NCI-H1694 (cell line): ENCODE measurements at places on chromosomes 11 and 22.
A peak's percentile ranks its signal among the peaks of the same experiment; 100 is the strongest.

DNA sequence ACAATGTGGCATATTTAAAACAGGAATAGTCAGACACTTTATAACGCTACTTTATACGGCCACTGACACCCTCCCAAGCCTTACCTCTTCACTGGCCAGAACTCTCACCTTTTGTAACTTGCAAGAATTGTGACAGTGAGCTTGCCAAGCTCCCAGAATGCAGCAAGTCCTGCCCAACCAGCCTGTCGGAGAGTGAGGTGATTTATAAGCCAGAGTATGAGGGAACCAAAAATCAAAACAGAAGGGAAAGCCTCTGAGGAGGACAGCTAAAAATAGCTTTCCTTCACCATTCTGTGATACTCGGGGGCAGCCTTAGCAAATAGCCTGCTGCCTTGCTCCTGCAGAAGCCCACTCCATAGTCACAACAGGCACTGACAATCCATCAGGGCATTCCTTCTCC, 229.7 kb downstream of the FAM76B start:
- DNase-seq = no peak

DNA sequence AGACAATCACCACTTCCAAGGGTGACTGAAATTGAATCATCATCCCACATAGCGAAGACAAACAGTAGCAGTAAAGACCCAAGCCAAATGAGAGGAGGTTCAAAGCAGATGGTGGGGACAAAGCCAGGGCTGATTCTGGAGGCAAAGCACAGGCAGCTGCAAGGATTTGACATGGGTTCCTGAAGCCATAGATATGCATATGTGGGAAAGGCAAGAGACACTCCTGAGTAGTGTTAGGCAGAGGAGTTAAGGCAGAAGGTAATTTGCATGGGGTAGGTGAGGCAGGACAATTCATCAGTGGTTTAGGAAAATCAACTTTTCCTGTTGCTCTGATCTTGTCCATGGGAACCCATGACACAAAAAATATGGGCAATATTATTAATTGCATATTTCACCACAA, 462.8 kb downstream of the FAM181B start:
- DNase-seq = no peak

GRCh38 chr11:28657378-28658030, 549.3 kb downstream of the METTL15 start:
- no peak for DNase-seq

- DNase-seq = no peak
Measured at GRCh38 chr11:35256296-35256695, 117.3 kb downstream of the CD44 start.

- no peak for DNase-seq
Measured at GRCh38 chr11:120832481-120833238, 191.2 kb upstream of the TBCEL start.

- DNase-seq = no peak
Measured at GRCh38 chr11:71428861-71429435, 19.2 kb downstream of the DHCR7 start.

- DNase-seq = no peak
Measured at GRCh38 chr22:24950272-24950902, 2.1 kb upstream of the KIAA1671 start.

- DNase-seq = no peak
Measured at GRCh38 chr11:78253797-78254196, 65.1 kb downstream of the USP35 start.

DNA sequence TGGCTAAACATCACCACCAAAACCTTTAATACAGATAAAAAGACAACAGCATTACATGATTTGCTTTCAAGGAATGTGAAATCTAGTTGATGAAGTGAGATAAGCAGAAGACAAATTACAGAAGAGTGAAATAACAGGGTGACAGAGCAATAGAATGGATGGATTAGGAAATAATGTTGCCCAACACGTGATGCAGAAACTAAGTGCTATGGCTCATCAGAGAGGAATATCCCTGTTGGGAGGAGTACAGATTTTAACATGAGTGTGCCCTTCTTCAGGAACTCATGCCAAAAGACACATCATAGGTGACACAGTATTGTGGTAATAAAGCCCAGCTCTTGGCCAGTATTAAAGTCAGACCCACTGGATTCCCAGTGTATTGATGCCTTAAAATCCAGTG, 176.6 kb upstream of the RAG2 start:
- DNase-seq = no peak

GRCh38 chr11:20249796-20250195, 89.5 kb upstream of the DBX1 start:
- DNase-seq = no peak

DNA sequence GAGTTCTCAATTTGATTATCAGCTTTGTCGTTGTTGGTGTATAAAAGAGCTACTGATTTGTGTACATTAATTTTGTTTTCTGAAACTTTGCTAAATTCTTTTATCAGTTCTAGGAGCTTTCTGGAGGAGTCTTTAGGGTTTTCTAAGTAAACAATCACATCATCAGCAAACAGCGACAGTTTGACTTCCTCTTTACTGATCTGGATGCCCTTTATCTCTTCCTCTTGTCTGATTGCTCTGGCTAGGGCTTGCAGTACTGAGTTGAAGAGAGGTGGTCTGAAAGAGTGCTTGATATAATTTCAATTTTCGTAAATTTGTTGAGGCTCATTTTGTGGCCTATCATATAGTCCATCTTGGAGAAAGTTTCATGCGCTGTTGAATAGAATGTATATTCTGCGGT, 213.0 kb downstream of the DLG2 start:
- DNase-seq = no peak

GRCh38 chr11:128164080-128164741, 423.1 kb downstream of the ETS1 start:
- no peak for DNase-seq

GRCh38 chr11:56819916-56820315, 71.4 kb upstream of the OR9G4 start:
- no peak for DNase-seq

- peak; percentile 43 for DNase-seq
Measured at GRCh38 chr11:47269002-47269828, 718 bp upstream of the MADD start.

GRCh38 chr11:69595805-69596665, 44.9 kb upstream of the CCND1 start:
- DNase-seq = no peak

DNA sequence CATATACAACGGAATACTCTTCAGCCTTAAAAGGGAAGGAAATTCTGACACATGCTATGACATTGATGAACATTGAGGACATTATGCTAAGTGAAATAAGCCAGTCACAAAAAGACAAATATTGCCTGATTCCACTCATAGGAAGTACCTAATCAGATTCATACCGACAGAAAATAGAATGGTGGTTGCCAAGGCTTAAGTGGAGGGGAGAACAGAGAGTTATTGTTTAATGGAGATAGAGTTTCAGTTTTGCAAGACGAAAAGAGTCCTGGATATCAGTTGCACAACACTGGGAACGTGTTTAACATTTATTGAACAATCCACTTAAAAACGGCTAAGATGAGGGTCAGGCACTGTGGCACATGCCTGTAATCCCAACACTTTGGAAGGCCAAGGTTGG, 45.6 kb upstream of the HIPK3 start:
- no peak for DNase-seq

DNA sequence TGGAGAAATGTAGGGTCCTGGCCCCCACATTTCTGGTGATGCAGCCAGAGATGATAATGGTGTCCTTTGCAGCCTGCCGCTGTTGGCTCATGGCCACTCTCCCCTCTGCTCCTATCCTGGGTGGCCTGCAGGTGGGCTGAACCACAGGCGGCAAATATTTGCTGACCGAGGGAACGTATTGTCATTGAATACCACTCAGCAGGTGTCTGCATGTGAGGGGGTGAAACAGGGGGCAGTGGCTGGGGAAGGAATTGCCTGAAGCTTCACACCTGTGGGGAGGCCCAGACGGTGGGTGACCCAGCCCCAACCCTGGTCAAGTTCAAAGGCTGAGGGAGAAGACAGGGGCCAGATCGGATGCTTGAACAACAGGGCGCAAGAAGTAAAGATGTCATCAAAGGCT, 73.3 kb upstream of the WNT11 start:
- DNase-seq = no peak

GRCh38 chr22:48869161-48869560, 958.5 kb downstream of the BRD1 start:
- DNase-seq = no peak

GRCh38 chr11:19200410-19201201, 1.2 kb downstream of the CSRP3 start:
- DNase-seq = no peak

GRCh38 chr11:68998390-68998911, 14.6 kb downstream of the MRGPRF start:
- peak; percentile 74 for DNase-seq

DNA sequence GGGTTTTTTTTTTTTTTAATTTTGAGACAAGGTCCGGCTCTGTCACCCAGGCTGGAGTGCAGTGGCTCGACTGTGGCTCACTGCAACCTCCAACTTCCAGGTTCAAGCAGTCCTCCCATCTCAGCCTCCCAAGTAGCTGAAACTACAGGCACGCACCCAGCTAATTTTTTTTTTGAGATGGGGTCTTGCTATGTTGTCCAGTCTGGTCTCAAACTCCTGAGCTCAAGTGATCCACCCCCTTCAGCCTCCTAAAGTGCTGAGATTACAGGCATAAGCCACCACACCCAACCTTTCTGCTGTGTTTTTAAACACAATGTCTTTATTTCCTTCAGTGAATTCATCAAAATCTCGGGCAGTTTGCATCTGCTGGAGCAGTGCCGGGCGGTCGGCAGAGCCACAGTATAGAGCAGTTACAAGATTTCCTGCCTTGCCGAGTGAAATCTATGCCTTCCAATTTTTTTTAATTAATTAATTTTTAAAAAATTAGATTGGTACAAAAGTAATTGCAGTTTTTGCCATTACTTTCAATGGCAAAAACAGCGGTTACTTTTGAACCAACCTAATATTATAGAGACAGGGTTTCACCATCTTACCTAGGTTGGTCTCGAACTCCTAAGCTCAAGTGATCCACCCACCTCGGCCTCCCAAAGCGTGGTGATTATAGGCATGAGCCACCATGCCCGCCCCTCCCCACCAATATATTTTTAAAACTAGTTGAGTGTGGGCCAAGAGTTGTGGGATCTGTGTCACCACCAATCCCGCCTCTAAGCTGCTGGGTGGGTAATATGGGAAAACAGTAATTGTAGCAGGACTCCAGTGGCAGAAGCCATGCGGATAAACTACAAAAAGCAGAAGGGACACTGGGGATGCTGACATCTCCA, 2.7 kb upstream of the ACY3 start:
- no peak for DNase-seq

GRCh38 chr11:75454987-75455386, 22.0 kb upstream of the KLHL35 start:
- no peak for DNase-seq

DNA sequence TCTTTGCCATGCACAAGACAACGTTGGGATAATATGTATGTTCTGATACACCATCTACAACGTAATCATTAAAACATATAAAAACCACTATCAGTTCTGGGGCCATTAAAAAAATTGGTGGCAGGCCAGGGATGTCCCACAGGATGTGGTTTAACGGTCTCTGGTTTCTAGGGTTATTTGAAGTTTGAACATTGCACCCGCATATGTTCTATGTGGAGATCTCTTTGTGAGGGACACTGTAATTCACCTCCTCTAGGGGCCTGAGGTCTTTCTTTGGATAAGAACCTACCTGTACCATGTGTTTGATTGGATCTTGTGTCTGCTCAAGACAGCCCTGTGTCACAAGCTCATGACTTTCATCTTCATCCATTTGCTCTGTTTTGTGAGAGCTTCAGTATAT, 73.2 kb downstream of the GGTLC2 start:
- no peak for DNase-seq
